ENCODE measurements at places on chromosomes 4 and X. TPM values are rescaled to one million over a fixed set of nuclear protein-coding genes. Genes with fewer than 3 reads are reported as not detected.

Gene GAGE12J
- total RNA-seq = not detected

Gene DLG3
- 29.0 TPM for total RNA-seq

Gene GIMD1
- total RNA-seq = not detected

Gene PPBP
- total RNA-seq = not detected

Gene SFRP2
- total RNA-seq = not detected

Gene NOX1
- total RNA-seq = not detected

Gene SH3BGRL
- 76.8 TPM for total RNA-seq

Gene CABS1
- not detected for total RNA-seq

Gene FATE1
- not detected for total RNA-seq

Gene EXOC1L
- not detected for total RNA-seq

Gene ADAM29
- not detected for total RNA-seq

Gene HPGD
- total RNA-seq = 10.7 TPM

Gene TCEAL2
- total RNA-seq = 0.31 TPM

Gene WDR44
- total RNA-seq = 23.1 TPM

Gene CENPI
- total RNA-seq = 21.4 TPM

Gene RNF212
- 7.3 TPM for total RNA-seq

Measured in activated naive CD8-positive, alpha-beta T cell treated with anti-CD3 and anti-CD28 coated beads, Interleukin-2, amount 10 ng/mL, durations not matched to agents 7 days and 5 days (primary cell).